Panc1 (cell line): ENCODE measurements at places on chromosomes 6 and 20. TPM values are rescaled to one million over a fixed set of nuclear protein-coding genes. Genes with fewer than 3 reads are reported as not detected.

KCNK17 gene
- not detected for total RNA-seq

DNA sequence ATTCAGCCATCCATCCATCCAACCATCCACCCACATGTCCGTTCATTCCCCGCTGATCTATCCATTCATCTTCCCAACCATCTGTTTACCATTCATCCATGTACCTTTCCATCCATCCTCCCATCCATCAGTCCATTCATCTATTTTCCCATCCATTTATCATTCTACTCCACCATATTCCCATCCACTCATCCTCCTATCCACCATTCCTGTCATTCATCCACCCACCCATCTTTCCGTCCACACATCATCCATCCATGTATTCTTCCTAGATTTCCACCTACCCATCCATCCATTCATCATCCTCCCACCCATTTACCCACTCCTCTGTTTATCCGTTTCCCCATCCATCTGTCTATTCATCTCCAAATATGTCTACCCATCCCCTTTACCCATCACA is 6.8 kb downstream of the BPIFB6 start:
- DNase-seq: no peak

DNA sequence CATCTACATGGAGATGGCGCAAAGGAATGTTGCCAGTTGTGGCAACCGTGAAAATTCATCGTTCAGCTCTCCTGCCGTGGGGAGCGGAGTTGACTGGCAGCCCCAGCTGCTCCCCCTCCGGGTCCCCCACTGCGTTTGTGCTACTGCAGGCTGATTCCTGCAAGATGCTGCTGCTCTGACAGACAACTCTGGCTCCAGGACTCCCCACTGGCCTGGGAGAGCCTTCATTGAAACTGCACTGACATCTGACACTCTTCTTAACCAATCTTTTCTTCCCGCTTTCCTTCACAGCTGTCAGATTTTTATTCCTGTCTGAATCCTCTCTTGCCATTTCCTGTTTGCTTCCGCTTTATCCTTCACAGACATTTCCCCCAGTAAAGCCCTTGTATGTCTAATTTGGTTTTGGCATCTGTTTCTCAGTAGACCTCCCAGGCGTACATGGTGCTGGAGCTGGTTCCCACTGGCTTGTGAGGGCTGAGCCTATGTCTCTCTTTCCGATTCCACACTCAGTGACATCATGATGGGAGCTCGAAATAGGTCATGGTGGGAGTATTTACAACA is 9.5 kb upstream of the ATRN start:
- DNase-seq: no peak

GRCh38 chr6:118768904-118769325 is 117.5 kb upstream of the CEP85L start:
- no peak for DNase-seq

GRCh38 chr20:41923624-41924023 is 305.4 kb upstream of the CHD6 start:
- DNase-seq: no peak
